ENCODE measurements at places on chromosomes 6 and 20.

GRCh38 chr6:15539722-15540270 lies 123.0 kb downstream of the DTNBP1 start:
- no peak for DNase-seq

GRCh38 chr6:3212261-3212660 lies 15.2 kb downstream of the TUBB2B start:
- DNase-seq, result no peak

GRCh38 chr6:71284785-71285184 lies 3.8 kb upstream of the OGFRL1 start:
- DNase-seq, result no peak

DNA sequence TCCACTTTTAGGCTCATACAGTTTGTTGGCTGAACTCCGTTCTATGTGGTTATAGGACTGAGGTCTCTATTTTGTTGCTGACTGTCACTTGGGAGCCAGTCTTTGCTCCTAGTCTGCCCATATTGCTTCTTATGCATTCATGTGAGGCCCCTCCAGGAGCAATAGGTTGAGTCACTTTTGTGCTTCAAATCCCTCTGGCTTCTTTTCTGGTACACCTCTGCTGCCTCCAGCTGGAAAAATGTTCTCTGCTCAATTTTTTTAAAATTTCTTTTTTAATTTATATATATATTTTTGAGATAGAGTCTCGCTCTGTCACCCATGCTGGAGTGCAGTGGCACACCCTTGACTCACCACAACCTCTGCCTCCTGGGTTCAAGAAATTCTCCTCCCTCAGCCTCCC lies 42.7 kb upstream of the NOX3 start:
- no peak for DNase-seq

DNA sequence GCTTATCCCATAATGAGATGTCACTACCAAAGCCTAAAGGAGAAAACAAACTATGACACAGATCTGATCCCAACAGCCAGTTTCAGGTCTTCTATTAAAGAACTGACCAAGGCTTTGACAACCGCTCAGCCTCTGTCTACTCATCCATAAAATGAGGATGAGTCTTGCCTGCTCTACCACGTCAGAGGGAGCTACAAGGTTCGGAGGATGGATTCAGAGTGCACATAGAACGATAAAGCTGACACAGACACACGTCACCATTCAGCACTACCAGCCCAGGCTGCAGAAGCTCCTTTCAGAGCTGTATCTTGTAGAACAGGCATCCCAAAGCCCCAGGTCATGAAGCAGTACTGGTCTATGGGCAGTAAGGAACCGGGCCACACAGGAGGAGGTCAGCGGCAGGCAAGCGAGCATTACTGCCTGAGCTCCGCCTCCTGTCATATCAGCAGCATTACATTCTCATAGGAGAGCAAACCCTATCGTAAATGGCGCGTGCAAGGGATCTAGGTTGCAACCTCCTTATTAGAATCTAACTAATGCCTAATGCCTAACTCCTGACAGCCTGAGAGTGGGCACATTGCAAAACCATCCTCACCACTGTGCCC lies 25.1 kb downstream of the KIF16B start:
- peak; percentile 14 for DNase-seq

DNA sequence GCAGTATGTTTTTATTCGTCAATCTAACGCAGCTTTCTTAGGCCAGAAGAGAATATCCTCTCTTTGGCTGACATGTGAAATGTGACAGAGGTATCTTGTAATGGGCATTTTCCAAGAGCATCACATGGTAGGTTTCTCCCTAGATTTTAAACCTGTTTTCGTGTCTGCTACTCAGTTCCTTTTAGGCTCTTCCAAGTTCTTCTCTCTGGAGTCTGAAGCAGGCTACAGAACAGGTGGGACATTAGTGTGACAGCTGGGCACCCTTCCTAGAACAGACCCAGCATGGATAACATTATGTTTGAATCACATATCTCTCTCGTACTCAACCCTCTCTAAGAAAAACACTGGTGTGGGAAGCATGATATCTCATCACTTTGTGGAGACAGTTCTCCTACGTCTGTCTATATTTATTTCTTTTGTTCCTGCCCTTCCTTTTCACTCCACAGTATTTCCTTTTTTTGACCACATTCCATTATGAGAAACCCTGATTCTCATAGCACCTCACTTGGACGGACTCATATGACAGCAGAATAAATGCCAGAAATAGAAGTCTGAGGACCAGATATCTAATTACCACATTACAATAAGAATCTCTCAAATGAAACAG lies 263.4 kb downstream of the NKAIN2 start:
- no peak for DNase-seq

- DNase-seq, result no peak
These were observed 32.0 kb upstream of the TMEM217 start for GRCh38 chr6:37289931-37290330.

DNA sequence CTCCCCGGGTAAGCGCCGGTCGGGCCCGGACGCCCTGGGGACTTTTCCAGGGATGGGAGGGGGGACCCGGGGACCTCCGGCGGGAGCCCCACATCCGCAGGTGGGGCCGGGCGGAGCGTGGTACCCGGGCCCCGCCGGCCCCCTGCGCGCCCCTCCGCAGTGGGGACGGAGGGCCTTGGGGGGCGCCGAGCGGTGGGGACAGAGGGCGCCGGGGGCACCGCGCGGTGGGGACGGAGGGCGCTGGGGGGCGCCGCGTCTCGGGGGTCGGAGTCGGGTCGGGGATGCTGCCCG lies 270 bp downstream of the PLEKHG1 start:
- no peak for DNase-seq

DNA sequence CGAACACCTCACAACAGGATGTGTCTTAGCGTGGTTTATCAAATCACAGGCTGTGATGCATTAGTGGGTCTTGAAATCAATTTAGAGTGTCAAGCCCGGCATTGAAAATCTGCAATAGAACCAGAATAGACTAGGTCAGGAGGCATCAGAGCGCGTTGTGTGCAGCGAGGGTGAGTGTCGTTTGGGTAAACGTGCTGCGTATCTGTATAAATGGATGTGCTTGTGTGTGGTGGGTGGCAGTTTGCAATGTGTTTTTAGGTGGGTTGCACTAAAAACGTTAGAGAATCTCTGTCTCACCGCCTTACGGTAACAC lies 121.0 kb upstream of the SULF2 start:
- no peak for DNase-seq

GRCh38 chr6:132209351-132209750 lies 191.9 kb downstream of the MOXD1 start:
- DNase-seq, result no peak

GRCh38 chr6:95545226-95545625 lies 32.1 kb upstream of the MANEA start:
- no peak for DNase-seq

DNA sequence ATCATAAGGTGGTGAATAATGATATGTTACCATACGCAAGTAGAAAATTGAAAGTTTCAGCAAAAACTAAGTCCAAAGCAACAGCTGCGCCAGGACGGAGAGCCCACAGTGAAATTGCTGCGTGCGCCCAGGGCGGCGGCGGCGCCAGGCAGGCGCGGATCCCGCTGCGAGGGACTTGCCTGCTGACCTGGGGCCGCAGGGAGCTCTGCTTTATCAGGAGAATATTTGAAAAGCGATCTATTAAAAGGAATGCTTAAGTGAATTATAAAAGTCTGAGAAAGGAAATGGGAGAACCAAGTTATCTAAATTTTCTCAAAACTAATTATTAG lies 85.4 kb downstream of the THBS2 start:
- DNase-seq, result no peak

- DNase-seq, result no peak
These were observed 580.0 kb upstream of the MARCKS start for GRCh38 chr6:113277111-113277510.

GRCh38 chr6:135114355-135115145 lies 59.9 kb upstream of the HBS1L start:
- no peak for DNase-seq

DNA sequence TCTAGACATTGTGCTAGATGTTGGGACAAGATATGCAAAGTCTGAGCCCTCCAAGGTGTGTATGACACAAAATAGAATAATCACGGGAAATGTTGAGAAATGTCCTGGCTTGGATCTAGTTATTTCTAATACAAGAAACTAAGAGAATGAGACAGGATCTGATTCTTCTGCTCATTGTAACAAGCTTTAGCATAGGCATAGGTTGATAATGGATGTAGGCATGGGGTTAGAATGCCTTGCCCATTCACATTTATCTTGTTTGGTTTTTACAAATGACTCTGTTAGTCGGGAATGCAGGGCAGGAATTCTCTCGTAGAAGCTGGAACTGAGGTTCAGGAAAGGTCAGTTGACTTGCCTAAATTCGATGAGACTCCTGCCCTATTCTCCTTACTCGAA lies 1.5 kb upstream of the SLC26A8 start:
- no peak for DNase-seq

DNA sequence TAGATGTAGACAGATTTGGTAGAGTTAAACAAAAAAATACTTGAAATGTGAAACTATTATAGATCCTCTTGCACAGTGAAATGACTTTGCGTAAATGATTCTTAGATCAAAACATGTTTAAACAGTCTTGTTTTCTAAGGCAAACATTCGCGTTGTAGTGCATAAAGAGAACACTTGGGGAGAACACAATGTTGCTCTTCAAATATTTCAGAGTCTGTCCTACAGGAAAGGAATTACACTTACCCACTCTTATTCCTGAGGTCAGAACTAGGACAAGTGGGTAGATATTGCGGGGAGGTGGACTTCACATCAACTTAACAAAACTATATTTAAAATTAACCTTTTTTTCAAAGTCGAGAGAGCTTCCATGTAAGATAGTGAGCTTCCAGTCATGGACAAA lies 183.5 kb upstream of the PCSK2 start:
- DNase-seq, result no peak

DNA sequence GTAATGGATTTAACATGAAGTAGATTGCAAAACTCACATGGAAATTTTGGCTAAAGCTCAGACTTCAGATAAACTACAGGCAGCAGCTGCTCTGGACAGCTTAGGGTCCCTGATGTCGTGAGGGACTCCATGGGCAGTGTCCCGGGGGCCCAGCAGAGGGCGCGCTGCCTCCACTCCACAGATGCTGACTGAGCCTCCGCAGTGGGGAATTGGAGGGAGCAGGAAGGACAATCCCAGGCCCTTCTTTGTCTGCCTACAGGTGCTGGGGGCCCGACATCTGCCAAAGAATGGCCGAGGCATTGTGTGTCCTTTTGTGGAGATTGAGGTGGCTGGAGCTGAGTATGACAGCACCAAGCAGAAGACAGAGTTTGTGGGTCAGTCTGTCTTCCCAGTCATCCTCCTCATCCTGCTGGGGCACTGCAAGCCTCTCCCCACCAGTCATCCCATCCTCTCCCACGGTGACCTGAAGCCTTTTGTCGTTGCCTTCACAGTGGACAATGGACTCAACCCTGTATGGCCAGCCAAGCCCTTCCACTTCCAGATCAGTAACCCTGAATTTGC lies 35.9 kb downstream of the PLCG1 start:
- peak; percentile 33 for DNase-seq

DNA sequence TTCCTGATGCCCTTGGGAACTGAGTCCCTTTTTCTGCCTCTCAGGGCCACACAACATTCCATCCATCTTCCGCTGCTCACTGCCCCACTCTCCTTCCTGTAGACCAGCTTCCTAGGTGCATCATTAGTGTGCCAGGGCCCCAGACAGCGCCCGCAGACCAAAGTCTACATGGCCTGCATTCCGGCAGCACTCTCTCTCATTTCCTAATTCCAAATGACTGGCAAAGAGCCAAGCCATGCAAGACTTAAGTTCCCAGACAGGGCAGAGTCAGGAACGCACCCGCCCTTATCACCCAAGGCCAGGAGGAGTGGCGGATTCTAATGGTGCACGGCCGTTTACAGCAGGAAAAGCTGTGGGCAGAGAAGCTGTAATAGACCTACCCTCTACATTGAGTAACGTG lies 159.8 kb upstream of the ARID1B start:
- no peak for DNase-seq

GRCh38 chr6:163339466-163339865 lies 75.1 kb upstream of the QKI start:
- DNase-seq, result no peak

- DNase-seq, result no peak
These were observed 185.6 kb downstream of the GJA10 start for GRCh38 chr6:90079560-90080490.

DNA sequence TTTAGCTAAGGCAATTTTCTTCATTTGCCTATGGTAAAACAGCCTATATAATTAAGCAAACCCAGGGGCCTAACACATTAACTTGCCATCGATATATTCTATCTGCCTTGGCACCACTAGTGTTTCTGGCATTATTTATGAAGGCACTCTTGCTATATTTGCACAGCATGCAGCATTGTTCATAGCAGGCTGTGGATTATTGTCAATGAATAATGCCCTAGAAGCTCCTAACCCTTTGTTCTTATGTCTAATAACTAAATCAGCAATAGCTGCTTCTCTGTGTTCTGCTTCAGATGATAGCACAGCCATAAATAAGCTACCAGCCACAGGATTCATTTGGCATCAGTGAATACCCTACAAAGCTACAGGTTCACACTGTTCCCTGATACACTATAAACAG lies 254.8 kb upstream of the STXBP5 start:
- DNase-seq, result no peak

- no peak for DNase-seq
These were observed 9.6 kb downstream of the MAN1A1 start for GRCh38 chr6:119339941-119340456.

DNA sequence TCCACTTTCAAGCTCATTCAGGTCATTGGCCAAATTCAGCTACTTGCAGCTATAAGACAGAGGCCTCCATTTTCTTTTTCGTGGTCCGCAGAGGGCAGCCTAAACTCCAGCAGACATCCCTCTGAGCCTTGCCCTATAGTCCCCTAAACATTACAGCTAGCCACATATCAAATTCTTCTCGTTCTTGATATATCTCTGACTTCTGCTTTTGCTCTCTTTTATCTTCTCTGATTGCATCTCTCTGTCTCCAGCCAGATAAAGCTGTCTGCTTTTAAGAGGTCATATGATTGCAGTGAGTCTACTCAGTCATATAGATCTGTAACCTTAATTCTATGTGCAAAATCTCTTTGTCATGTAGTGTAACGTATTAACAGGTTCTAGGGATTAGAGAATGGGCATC lies 358.4 kb upstream of the RGS17 start:
- no peak for DNase-seq

DNA sequence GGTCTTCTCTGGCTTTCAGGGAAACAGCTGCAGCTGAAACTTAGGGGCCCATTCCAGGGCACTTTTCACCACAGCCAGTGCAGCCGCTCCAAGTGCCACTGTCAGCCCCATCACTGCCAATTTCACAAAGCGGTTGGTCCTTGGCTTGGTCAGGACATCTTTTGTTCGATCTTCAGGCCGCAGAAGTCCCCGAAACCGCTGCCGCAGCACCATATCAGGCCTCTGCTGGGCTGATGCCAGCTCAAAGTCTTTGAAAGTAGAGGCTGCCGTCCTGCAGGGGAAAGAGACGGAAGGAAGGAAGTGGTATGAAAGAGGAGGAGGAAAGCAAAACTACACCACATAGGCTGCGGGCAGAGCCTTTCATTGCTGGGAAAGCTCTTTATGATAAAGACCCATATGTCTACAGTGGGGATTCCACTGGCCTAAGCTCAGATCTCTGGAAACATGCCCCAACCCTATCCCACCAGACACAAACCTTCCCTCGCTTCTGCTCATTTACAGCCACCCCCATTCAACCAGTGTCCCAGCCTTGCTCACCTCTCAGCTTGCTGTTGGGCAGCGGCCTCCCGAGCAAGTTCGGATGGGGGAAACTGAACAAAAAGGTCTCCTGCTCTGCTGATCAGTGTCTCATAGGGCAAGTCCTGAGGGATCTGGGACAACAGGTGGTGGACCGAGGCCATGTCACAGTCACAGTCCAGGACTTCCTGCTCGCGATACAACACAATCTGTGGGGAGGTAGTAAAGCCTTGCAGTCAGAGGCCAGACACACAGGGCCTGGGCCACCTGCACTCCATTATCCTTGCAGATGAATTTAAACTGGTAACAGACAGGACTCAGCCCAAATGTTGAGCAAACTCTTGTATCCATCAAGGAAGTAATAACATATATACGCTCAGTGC lies 23.5 kb downstream of the TBC1D20 start:
- no peak for DNase-seq

All from RCC 7860 (cell line).